Activated effector memory CD4-positive, alpha-beta T cell treated with Interleukin-2 at 50 U/mL for 16 hours (primary cell): ENCODE measurements at places on chromosomes 13 and 19.

GRCh38 chr13:33933810-33934209 lies 115.9 kb downstream of the RFC3 start:
- DNase-seq: no peak

- DNase-seq: no peak
Measured at GRCh38 chr19:29131456-29131855, 81.5 kb downstream of the UQCRFS1 start.

DNA sequence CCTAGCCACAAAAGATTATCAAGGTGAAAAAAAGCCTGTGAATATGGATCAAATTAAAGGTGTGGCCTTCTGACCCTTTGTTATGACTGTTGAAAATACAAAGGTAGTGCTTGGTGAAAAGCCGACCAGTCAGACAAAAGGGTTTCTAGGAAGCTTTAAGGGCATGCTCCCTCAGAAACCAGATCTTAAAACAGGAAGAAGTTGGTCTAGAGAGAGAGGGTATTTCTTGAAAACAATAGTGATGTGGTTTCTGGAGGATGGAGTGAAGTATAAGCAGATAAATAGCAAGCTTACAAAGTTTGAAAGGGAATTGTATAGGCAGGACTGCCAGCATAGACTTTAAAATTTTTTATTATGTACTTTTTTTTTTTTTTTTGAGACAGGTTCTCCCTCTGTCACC lies 5.0 kb upstream of the EID2 start:
- DNase-seq: no peak

DNA sequence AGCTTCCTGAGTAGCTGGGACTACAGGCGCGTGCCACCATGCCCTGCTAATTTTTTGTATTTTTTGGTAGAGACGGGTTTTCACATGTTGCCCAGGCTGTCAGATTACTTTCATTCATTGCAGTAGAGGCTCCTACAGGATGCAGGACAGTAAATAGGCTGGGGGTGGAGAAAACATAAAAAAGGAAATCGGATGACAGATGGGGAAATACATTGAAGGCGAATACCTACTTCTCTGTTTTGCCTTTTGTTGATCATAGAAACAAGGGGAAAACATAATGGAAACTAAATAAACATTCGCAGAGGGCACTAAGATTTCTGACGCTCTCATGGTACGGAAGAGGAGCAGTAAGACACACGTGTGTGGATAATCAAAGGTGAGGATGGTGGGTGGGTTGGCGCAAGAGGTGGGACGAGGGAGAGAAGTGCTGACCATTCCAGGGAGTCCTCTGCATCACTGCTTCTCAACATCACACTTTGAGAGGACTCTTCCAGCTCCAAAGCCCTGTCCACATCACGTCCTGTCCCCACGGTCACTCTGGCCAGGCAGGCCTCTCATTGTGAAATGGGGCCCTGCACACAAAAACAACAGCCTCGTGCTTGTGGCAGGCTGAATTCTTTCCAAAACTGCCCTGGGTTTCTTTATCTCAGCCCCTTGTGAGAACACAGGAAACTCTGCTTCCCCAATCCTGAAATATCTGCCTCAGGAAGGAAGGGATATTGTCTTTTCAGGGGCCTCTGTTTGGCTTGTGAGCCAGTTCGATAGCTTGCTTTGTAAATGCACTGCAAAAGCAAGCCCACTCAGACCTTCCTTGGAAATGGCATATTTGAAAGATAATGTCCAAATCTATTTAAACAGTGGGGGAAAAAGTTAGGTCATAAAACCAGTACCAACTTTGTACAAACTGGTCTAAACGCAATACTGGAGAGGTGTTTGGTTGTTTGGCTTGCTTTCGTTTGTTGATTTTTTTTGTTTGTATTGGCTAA lies 188.5 kb downstream of the FOXO1 start:
- no peak for DNase-seq

DNA sequence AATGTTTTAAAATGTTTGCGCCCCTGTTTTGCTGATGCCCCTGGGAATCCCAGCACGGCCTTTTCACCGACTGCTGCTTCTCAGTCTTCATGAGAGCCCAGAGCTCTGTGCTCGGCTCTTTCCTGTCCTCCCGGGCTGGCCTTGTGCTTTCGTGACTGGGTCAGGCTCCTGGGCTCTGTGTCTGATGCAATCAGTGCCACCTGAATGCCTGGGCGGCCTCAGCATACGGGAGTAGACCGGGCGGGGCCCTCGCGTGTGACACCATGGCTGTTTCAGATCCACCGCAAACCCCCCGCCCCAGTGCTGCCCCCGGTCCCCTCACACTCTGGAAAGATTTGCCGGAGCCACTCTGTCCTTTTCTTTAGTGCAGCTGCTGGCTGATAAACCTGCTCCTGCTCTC lies 21.4 kb downstream of the PABPC3 start:
- DNase-seq: no peak

DNA sequence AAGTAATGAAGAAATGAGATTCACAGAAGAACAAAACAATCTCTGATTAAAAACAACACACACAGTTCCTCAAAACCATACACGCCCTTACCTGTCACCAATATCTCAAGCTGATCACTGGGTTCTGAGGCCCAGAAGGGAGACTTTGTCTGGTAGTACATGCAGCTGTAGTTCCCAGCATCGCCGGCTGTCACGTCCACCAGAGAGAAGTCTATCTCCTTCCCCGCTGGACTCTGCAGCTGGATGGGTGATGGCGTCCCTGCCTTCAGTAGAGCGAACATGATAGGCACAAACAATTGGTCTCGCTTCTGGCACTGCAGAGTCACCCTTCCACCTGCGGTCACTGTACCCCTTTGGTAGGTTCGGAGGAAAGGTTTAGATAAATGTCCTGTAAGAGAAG lies 7.3 kb downstream of the TARM1 start:
- no peak for DNase-seq

DNA sequence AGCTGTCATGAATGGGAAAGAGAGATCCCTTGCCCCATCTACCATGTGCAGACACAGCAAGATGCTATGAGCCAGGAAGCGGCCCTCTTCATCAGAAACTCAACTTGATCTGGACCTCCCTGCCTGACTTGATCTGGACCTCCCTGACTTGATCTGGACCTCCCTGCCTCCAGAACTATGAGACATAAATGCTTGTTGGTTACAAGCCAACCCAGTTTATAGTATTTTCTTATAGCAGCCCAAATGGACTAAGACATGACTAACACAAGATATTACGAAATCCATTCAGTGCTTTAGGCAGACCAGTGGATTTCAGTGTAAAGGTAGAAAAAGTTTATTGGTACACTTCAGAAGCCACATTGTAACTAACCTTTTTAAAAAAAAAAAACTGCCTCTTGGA lies 15.6 kb downstream of the PCID2 start:
- DNase-seq: no peak

GRCh38 chr19:6730153-6730804 lies 7.1 kb downstream of the GPR108 start:
- no peak for DNase-seq

DNA sequence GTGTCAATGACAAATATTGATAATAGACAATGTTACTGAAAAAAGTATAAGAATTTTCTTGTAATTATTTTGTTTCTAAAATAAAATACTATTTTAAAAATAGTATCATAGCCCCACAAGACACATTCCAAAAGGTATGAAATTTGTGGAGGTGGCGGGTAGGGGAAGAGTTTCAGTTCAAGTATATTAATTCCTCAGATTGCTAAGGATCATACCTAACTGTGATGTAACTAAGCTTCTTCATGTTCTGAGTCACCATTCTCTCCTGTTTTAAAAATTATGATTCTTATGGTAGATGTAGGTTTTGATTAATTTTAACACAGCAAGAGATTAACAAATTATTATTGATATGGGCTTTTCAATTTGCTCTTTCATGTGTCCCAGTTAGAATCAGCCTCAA lies 61.3 kb downstream of the MYO16 start:
- no peak for DNase-seq

GRCh38 chr13:38688674-38689073 lies 1.8 kb downstream of the FREM2 start:
- no peak for DNase-seq

GRCh38 chr19:1357531-1358109 lies 26.1 kb upstream of the NDUFS7 start:
- DNase-seq: no peak

GRCh38 chr19:16380314-16380695 lies 55.7 kb downstream of the KLF2 start:
- no peak for DNase-seq

DNA sequence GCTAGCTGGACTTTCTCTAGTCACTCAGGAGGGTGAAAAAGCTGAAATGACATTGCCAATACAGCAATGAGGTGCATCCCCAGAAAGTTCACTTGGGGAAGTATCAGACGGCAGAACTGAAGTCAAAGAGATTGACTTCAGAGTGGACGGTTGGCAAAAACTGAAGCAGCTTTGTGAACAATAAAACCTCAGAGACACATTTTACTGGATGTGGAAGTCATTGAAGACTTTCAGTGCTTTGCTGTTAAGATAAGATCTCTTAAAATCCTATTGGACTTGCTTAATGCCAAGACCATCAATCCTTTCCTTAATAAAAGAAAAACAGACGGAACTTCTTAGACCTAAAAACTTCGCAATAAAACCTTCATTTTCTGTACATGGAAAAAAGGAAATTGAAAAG lies 103.7 kb downstream of the ABCC4 start:
- no peak for DNase-seq

DNA sequence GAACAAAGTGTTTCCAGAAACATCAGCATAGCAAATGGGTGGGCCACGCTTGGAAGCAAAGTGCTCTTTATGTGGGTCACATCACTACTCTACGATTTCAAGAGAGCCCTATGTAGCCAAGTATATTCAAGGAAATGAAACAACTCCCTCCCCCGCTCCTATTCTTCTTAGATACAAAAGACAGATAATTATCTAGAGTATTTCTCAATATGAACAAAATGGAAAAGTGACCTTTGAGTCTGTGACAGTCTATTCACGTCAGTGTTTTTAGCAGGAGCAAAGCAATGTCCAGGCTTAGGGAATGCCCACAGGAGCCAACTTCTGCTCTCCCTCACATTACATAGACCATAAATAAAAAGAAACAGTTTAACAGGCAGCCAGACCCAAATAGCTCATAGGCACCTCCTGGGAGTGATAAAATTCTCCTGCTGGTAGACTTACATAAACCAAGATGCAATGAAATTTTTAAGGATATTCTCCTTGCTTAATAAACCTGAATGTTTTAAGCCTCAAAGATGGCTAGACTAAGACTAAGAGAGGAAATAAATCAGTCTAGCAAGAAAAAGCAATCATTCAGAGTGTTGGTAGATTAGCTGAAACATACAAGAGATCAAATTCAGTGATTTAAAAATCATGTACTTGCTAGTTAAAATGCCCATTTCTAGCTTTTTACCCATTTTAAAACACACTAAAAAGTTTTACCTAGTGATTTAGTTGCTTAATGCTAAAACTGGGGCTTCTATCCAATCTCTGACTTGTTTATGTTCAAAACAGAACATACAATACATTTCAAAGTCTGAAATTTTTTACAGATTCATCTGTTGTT lies 182.8 kb downstream of the RGCC start:
- no peak for DNase-seq

- DNase-seq: no peak
Measured at GRCh38 chr19:29467824-29468401, 57.9 kb upstream of the VSTM2B start.
